ENCODE measurements at places on chromosomes 2 and 18. TPM values are rescaled to one million over a fixed set of nuclear protein-coding genes. Genes with fewer than 3 reads are reported as not detected.

The ZNF516 gene
- polyA plus RNA-seq, result 37.2 TPM

The CFC1 gene
- not detected for polyA plus RNA-seq

DNA sequence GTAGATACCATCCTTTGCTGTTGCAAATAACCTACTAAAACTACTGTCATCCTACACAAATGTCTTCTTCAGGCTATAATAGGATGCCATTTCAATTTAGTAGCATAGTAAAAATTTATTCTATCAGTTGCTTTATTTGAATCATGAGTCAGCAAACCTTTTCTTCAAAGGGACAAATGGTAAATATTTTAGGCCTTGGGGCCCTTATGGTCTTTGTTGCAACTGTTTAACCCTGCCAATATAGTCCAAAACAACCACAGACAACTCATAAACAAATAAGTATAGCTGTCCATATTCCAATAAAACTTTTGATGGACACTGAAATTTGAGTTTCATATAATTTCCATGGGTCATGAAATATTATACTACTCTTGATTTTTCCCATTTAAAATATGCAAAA, 54.0 kb upstream of the CCBE1 start:
- DNase-seq, result no peak

GRCh38 chr2:241540771-241541561, 17.6 kb upstream of the BOK start:
- DNase-seq, result no peak

GRCh38 chr2:62178741-62179271, 17.1 kb upstream of the B3GNT2 start:
- DNase-seq, result no peak

GRCh38 chr2:159561786-159562185, 54.6 kb downstream of the BAZ2B start:
- DNase-seq, result no peak

GRCh38 chr2:111640480-111640879, 243.5 kb downstream of the ANAPC1 start:
- DNase-seq, result no peak

GRCh38 chr2:25606892-25607291, 66.5 kb downstream of the DTNB start:
- DNase-seq, result no peak

GRCh38 chr2:235382601-235383000, 111.2 kb upstream of the AGAP1 start:
- DNase-seq, result no peak

GRCh38 chr2:225662101-225662500, 262.6 kb downstream of the NYAP2 start:
- no peak for DNase-seq
